ENCODE measurements at places on chromosomes 4 and X.
A peak's percentile ranks its signal among the peaks of the same experiment; 100 is the strongest.

- no peak for DNase-seq
These were observed 133.4 kb downstream of the RASL11B start for GRCh38 chr4:52995360-52996030.

- DNase-seq, result no peak
These were observed 82.6 kb upstream of the SLITRK2 start for GRCh38 chrX:145735036-145735435.

DNA sequence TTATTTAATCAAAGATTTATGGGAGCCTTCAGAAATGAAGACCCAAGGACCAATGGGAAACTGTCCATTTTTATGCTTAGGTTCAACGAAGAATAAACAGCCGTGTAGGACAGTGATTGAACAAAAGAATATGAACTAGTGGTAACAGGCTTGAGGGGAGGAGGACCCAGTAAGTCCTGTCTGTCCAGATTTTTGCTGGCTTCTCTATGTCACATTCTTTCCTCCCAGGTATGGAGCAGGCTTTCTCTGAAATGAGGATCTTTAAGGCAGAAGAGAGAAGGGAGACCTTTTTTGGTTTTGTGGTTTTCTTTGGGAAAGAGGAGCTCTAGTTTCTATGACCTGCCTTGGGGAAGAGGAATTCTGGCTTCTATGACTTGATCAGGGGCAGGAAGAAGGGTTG, 74.1 kb downstream of the BANK1 start:
- no peak for DNase-seq

DNA sequence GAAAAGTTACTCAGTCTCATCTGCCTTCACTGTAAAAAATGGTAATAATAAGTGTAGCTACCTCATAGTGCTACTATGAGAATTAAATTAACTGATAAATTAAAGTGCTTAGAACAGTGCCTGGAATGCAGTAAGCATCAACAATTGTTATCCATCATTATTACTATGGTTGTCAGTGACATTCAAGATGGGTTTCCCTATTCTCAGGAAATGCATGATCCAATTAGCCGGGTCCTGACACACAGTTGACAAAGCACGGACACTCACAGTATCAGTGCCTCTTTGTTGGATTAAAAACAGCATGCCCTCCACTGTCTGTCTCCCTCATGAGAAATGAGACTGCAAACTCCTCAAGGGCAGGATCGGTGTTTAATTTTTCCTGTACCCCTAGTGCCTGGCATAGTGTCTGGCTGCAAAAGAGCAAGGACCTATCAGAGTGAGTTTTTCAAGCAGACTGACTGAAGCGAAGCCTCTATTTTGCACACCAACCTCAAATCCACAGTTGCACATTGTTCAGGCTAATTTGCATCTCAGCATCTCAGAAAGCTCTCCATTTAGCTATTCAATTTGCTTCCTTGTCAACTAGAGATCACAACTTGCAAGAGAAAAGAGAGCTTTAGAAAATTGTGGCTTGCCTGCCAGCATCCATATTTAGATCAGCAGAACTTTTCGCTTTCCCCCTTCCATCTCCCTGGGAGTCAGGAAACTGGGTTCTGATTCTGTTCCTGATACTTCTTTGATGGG, 122.9 kb downstream of the LDB2 start:
- no peak for DNase-seq

DNA sequence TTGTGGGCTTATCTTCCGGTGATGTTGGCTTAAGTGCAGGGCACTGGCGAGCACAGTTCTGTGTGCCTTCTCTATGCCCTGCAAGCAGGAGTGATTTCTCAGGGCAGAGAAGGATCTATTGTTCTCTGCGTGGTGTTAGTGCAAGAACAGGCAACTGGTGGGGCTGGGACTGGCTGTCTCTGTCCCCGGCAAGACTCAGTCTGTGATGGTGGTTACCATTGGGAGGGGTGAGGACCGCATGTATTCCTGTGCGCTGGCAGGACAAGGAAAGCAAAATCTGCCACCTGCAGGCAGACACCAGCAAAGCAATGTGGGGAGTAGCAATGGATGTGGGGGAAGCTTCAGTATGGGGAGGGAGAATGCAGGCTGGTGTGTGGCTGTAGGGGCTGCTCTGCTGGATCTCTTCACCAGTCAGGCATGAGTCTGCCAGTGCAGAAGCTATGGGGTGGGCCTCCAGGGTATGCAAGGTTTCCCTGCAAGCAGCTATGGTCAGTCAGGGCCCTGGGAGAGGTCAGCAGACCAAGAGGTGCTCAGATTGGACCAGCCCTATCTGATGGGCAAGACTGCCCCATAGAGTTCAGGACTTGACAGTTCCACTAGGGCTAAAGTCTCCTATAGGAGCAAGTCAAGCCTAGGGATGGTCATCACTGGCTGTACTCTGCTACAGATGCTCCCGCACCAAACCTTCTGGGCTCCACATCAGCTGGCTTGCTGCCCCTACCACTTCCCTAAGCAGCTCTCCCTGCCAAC, 16.8 kb downstream of the PF4 start:
- no peak for DNase-seq

GRCh38 chr4:149997881-149998421, 80.3 kb upstream of the DCLK2 start:
- DNase-seq, result no peak

DNA sequence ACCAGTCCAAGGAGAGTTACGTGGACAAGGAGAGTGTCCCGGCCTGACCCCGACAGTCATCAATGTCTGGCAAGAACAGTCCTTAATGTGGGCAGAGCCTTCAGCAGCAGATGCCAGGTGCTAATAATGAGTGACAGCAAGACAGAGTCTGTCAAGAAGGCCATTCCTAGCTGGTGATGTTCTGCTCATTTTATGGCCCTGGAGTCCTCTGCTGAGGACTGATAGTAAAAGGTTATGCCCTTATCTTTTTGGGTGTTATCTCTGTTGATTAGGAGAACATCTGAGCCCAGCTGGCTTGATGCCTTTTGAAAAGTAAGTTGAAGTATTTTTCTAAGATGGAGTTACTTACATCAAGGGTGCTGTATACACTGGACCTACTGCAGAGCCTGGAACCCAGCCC, 67.3 kb downstream of the SLC34A2 start:
- DNase-seq, result no peak

- no peak for DNase-seq
These were observed 468.7 kb upstream of the FAM241A start for GRCh38 chr4:111676533-111676932.

DNA sequence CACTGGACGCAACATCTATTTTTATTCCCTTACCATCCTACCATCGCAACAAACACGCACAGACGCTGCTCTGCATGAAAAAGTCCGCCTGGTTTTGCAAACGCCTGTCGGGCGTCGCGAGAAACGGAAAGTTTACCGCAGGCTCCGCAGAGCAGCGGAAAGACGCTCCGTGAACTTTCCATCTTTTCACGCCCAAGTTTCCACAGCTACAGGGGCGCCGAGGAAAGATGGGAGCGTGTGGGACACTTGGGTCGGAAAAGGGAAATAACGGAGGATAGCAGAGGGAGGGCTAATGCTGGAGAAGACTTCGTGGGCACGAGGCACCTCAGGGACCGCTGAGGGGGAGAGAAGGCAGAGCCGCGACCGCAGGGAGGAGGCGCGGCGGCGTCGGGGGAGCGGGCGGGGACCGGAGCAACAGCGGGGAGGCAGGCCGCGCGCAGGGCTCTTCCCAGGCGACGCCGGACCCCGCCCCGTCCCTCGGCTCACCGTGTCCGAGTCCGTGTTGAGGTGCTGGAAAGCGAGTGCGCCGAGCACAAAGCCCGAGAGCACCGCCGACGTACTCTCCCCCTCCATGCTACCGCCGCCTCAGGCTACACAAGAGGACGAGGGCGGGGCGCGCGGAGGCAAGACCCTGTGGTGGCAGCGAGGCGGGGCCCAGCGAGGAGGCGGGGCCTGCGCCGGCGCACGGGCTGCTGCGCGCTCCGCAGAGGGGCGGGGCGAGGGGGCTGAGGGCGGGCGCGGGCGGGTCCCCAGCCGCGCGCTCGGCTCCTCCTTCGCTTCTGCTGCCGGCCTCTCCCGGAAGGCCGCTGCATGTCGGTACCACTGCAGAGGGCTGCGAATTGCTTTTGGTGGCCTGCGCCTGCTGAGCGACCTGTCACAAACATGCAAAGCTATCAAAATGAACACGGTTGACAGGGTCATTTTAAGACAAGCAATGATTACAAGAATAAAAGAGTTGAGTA, at the start of gene ABRAXAS1:
Gene ABRAXAS1 (minus strand): TSS at position 601 of the 962 bp plus-strand sequence. CDS start 28 bp downstream, at position 573.
- peak; percentile 95 for DNase-seq

GRCh38 chr4:19791422-19792123, 460.1 kb upstream of the SLIT2 start:
- no peak for DNase-seq

All from stimulated activated CD4-positive, alpha-beta T cell treated with anti-CD3 and anti-CD28 coated beads, Interleukin-4, amount 100 ng/mL, for 4 hours (primary cell).